Stimulated activated CD4-positive, alpha-beta T cell treated with anti-CD3 and anti-CD28 coated beads, Interleukin-1b, Interleukin-23, amount 100 ng/mL, for 24 hours (primary cell): ENCODE measurements at places on chromosomes 5 and 9.

- DNase-seq, result no peak
These were observed 17.0 kb downstream of the MRPL36 start for GRCh38 chr5:1782385-1783215.

DNA sequence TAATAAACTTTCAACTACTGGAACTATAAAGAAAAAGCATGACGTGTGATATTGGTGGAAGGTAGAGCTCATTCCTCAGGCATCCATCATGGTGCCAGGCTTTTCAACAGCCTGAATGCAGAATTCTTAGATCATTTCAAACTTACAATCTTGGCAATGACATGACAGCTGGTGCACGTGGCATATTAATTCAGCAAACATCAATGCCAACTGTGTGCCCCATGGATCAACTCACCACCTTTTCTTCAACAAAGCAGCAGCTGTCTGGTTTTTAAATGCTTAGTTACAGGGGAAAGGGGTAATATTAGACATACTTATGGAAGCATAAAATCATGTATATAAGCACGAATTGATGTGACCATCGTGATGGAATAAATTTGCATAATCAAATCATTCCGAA, 56.0 kb upstream of the OR13F1 start:
- no peak for DNase-seq

GRCh38 chr9:130662099-130662969, 2.1 kb upstream of the PRDM12 start:
- no peak for DNase-seq

GRCh38 chr5:80781356-80781755, 126.6 kb upstream of the DHFR start:
- DNase-seq, result no peak

GRCh38 chr9:127049044-127049443, 73.4 kb downstream of the ANGPTL2 start:
- DNase-seq, result no peak

GRCh38 chr9:84293001-84293798, 47.4 kb downstream of the SLC28A3 start:
- no peak for DNase-seq

- no peak for DNase-seq
These were observed 8.2 kb downstream of the DNM1 start for GRCh38 chr9:128211186-128211980.

GRCh38 chr9:130236436-130236985, 29.0 kb upstream of the HMCN2 start:
- no peak for DNase-seq

GRCh38 chr5:59840200-59840601, 53.3 kb downstream of the PDE4D start:
- no peak for DNase-seq

GRCh38 chr9:38039090-38039906, 29.7 kb downstream of the SHB start:
- DNase-seq, result no peak

GRCh38 chr5:74542482-74542881, 98.0 kb downstream of the ENC1 start:
- no peak for DNase-seq

DNA sequence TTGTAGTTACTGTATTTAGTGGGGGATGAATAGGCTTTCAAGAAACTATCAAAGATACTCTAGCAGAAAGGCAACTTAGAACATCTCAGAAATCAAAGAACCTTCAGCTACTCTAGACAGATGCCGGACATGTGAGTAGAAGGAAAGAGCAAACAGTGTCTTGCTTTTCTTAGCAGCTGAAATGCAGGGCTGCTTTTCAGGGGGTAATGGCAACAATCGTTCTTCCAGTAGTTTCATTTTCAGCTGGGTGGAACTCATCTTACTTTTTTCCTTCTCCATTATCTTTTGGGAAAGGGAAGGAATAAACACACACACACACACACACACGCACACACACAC, 281.6 kb downstream of the CRB2 start:
- DNase-seq, result no peak

GRCh38 chr9:87160148-87161102, 213.1 kb upstream of the GAS1 start:
- DNase-seq, result no peak

GRCh38 chr9:132049900-132050299, 29.8 kb downstream of the MED27 start:
- DNase-seq, result no peak
